HCT116 (cell line): ENCODE measurements at places on chromosomes 7 and 10.
A peak's percentile ranks its signal among the peaks of the same experiment; 100 is the strongest.

DNA sequence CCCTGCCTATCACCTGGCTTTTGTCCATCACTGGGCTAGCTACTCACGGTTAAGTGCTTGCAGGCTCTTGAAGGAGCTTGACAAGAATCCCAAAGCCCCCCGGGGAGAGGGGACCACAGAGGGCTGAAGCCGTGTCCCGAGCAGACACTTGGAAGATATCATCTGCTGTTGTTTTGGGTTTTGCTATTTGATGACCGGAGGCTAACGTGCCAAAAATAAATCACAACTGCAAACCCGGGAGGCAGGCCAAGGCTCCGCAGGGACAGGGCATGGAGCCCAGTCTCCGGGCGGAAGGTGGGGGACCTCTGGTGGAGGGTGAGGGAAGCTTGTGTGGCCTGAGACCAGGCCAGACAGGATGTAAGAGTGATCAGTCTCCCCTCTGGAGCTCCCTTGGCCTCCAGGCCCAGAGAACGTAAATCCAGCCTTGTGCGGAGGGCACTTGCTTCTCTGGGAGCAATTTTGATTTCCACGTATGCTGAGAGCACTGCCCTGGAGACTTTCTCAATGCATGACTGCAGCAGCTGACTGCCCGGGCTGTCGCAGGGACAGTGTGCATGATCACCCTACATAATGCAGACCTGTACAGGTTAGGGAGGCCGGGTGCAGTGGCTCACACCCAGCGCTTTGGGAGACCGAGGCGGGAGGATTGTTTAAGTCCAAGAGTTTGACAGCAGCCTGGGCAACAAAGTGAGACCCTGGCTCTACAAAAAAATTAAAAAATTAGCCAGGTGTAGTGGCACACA is at the start of gene PHKG1:
PHKG1 (minus strand) TSS at position 164 of the 743 bp plus-strand sequence. CDS start 4,011 bp downstream, outside the sequence.
- DNase-seq: no peak

- DNase-seq: no peak
Observed at GRCh38 chr7:79787096-79787495, 333.6 kb upstream of the MAGI2 start.

DNA sequence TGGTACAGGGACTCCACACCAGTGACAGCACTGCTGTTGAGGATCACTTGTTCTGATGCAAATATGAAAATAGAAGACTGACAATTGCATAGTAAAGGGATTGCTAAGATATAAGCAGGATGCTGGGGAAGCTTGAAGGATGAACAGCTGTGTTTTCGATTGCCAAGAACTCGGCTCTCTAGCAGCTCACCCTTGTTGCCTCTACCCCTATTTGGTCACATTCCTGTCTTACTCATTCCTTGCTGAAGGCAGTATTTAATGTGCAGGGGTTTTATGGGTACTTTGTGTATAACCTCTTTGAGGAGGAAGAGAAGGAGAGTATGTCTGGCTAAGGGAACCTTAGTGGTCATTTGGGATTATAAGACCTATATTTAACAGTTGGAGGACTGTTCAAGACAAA is 218.8 kb downstream of the AUTS2 start:
- DNase-seq: no peak

GRCh38 chr10:87878664-87879459 is 15.4 kb downstream of the PTEN start:
- DNase-seq: no peak

GRCh38 chr10:13272164-13272571 is 27.7 kb downstream of the PHYH start:
- DNase-seq: no peak

DNA sequence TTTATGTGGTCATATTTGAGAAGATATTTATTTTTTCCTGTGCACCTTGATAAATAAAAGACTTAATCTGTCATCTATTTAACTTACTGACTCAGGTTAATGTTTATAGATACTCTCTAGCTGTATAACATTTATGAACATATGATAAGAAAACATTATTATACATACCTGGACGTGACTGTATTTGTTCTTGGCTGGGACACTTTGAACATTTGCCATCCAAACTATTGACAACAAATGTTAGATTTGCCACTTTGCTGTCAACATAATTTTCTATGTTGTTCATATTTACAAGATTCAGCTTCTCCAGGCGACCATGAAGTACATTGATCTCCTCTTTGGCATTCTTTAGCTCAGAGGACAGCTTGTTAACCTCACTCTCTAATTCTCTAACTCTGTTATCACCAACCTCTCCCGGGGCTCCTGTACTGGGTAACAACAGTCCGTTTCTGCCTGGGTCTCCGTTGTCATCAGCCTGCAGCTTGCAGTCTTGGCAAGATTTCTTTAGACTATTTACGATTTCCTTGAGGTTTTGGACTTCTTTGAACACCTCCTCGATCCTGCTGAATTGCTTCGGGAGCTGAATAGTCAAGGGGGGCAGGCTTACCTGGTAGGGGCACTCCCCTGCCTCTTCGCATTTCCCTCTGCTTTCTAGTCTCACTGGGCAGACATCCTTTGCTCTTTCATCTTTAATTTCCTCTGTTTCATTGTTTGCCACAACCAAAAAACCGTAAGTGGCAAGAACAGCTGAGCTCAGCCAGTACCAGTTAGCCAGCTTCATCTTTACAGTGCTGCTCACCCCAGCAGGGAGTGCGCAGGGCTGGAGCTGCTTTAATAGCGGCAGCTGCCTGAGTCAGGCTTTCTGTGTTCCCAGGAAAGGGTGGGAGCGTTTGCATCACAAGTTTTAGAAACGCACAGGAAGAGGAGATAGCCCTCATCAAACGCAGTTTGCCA is at the start of gene FGL2:
FGL2 (minus strand) TSS at position 807 of the 954 bp plus-strand sequence; CDS start at position 781, 26 bp downstream.
- DNase-seq: no peak

- no peak for DNase-seq
Observed at GRCh38 chr10:91022924-91023699, 102.2 kb upstream of the ANKRD1 start.

DNA sequence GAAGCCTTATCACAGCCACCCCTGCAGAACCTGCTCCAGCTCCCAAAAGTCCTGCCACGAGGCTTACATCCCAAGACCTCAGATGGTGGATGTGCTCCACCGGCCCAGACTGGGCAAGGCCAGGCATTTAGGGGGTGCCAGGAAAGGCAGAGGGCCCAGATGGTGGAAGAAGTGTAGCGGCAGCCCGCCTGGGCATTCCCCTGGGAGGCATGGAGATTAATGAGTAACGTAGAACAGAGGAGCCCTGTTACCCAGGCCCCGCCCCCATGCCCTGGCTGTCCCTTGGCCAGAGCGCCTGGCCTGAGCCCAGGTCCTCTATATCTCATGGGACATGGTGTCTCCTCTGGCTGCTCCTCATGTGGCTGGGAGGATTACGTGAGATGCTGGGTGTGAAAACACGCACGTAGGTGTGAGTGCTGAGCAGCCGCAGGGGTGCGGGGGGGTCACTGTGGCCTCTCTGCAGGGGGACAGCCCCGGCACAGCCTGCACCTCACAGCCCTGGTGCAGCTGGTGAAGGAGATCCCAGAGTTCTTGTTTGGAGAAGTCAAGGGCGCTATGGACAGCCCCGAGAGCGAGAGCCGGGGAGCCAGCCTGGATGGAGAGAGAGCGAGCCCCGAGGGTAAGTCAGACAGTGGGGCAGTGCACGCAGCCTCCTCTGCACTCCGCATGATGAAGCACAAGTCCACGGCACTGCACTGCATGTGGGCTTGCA is 52.9 kb downstream of the ZNF467 start:
- DNase-seq: no peak

DNA sequence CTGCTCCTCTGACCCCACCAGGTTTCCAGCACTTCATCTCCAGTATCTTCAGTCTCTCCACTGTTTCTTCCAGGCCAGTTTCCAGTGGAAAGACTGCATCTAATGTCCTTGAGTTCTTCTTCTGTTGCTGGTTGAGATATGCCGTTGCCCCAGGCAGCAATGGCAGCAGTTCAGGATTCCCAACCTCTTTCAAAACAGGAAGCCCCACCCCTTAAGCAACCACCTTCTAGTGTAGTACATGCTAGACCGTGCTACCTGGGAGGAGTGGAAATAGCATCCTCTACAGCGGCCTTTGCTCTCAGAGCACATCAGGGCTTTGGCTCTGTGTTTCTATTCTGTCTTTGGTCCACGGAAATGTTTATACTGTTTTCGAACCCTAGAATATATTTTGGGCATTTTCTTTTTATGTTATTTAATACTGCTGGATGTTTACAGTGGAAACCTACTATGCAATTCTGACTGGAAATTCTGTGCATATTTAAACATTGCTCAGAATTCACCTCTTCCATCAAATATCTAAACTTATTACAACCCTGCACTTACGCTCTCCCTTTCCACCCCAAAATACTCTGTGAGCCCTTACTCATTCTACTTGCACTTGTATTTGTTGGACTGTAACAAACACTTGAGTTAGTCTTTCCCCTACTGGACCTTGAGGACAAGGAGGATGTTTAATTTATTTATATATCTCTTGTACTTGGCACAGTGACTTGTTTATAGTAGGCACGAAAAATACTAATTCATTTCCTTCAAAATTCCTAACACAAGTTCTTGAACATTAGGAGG is 8.5 kb upstream of the BPGM start:
- no peak for DNase-seq

DNA sequence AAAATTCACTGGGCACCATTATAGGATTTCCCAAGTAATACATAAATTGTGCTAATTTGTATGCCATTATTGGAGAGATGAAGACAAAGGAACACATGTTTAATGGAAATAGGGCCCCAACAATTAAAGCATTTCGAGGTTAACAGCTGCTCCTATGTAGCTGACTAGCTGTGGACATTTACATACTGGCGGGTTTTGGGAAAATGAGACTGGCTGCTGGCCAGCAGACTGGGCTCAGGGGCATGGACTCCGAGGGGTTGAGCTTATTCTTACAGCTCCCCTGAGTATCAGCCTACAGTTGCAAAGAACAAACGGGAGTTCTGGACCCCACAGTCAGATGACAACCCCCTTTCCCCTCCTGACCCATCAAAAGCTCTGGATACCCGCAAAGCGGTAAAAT is 91.9 kb upstream of the MYO3A start:
- no peak for DNase-seq

- DNase-seq: no peak
Observed at GRCh38 chr7:157876469-157877285, 539.9 kb downstream of the DNAJB6 start.

- DNase-seq: no peak
Observed at GRCh38 chr10:102675666-102676533, 31.6 kb downstream of the TRIM8 start.

GRCh38 chr7:97859606-97860204 is 12.5 kb downstream of the ASNS start:
- no peak for DNase-seq

DNA sequence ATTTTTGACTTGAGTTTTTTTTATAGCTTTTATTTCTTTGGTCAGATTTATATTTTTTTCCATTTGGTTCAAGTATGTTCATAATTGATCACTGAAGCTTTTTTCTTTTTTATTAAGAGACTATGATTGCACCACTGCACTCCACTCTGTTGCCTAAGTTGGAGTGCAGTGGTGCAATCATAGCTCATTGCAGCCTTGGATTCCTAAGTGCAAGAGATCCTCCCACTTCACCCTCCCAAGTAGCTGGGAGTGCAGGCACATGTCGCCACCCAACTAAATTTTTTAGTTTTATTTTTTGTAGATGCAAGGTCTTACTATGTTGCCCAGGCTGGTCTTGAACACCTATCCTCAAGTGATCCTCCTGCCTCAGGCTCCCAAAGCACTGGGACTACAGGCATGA is 97.7 kb upstream of the KIF5B start:
- no peak for DNase-seq

DNA sequence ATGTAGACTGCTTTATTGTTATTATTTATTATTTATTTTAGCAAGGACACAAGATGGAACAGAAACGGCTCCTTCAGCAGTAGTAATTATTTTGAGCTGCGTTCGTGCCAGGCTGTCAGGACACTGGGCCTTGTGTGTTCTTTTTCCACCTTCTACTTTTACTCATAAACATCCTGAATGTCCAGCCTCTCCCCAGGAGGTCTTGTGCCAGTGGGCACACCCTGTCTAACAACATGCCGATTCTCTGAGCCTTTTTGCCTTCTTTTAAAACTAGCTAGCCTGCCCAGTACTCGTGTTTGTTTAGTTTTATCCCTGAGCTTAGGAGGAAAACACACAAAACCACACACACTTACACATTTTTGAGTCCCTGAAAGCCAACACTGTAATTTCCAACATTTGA is 1.2 kb downstream of the SCIN start:
- no peak for DNase-seq

GRCh38 chr10:131786756-131787605 is 113.8 kb upstream of the PPP2R2D start:
- DNase-seq: peak; percentile 8

DNA sequence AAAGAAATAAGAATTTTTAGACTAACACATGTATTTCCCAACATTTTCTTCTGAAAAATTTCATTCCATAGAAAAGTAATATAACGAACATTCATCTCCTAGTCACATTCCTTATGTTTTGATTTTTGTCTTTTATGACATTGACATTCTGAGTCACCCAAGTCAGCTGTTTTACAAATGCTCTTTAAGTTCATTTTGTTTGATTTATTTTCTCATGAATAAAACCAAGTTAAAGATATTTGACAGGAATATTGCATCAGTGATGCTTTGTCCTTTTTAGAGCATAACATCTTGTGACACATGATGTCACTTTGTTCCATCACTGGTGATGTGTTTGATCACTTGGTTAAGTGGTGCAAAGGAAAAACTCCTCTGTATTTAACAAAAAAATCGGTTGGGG is 48.4 kb downstream of the HGF start:
- DNase-seq: no peak

DNA sequence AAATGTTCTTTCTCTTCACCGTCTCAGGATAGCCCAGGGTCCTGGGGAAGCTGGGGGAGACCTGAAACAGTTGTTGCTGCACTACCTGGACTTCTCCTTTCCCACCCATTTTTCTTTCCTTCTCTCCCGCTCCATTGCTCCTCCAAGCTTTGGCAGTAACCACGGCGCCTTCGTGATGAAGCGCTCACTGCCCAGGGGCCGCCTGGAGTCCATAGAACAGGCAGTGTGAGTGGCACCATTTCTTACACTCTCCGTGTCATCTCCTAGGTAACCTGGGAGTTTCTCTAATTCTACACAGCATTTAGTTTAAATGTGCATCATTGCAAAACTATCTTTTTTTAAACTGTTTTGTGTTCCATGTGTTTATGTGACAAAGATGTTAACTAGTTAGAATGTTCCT is 40.3 kb upstream of the BHLHA15 start:
- DNase-seq: no peak

DNA sequence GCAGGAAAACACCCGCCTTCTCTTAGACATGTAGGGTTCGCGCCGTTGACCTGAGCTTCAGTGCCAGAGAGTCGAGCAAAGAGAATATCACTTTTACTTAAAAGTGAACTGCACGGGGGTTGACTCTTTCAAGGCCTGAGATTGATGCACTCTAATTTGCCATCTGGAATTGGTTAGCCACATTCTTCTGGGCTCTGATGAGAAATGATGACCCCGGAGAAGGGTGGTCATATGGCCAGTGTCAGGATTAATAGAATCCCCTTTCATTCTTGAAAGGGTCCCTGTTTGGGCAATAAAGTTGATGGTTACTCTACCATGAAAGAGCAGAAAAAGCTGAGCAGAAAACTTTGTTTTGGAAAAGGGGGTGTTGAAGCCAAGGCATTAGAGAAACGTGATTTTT is 31.2 kb downstream of the GRK5 start:
- no peak for DNase-seq

- DNase-seq: peak; percentile 18
Observed at GRCh38 chr7:96236198-96237039, 85.5 kb downstream of the SLC25A13 start.

- no peak for DNase-seq
Observed at GRCh38 chr7:87474533-87475358, 734 bp downstream of the ABCB4 start.

GRCh38 chr7:14197280-14197679 is 207.8 kb upstream of the ETV1 start:
- DNase-seq: no peak
